A549 treated with GW870086 at 1 μM for 4 hours (cell line): ENCODE measurements at places on chromosomes 13 and 19. TPM values are rescaled to one million over a fixed set of nuclear protein-coding genes. Genes with fewer than 3 reads are reported as not detected.

AXL gene
- total RNA-seq, result 101 to 107 TPM (median 104 TPM) in 5 replicates

SIPA1L3 gene
- 33.6 to 51.3 TPM (median 41.8 TPM) in 5 replicates for total RNA-seq

RFC3 gene
- 26.5 to 34.8 TPM (median 33.1 TPM) in 5 replicates for total RNA-seq

PEAK3 gene
- total RNA-seq, result 0.05 TPM in 1 of 5 replicates, not detected in the others

CCL25 gene
- total RNA-seq, result not detected in 5 replicates

PABPC3 gene
- total RNA-seq, result 0.10 to 0.20 TPM (median 0.16 TPM) in 5 replicates
